Cardiac muscle cell (in vitro differentiated cells and primary cell): ENCODE measurements at places on chromosomes 3 and 15.

- DNase-seq: no peak
Measured at GRCh38 chr3:42713747-42714146, 11.1 kb upstream of the HHATL start.

DNA sequence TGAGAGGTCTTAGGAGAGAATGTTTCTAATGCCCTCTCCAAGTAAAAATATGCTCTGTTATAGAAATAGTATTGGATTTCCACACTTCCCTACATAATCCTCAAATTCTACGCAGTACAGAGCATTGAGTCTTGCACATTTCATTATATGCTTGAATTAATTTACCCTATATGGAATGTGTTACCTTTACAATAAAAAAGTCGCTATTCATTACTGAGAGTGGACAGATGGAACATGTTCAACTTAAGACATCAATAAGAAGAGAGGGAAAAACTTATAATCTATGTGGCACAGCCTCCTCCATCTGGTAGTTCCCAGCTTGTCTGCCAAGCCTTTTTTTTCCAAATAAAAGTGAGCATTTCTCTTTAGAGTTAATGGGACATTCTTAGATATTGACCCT, 417.9 kb downstream of the MECOM start:
- DNase-seq: no peak

DNA sequence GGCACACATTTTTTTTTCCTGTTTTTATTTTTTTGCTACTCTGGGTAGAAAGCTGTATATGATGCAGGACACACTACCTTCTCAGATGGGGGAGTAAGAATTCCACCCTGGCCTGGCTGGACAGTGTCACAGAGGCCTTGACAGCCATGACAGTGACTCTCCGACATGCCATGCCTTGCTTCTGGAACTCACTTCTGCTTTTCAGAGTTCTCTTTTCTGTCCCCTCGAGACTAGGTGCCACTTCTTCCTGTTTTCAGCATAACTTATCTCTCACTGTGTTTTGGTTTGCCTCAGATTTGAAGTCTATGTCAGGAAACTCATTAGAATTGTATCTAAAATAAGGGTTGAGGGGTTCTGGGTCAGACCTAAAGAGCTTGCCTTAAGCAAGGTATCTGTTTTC, 69.1 kb upstream of the SEC13 start:
- no peak for DNase-seq

- DNase-seq: peak; percentile 68
Measured at GRCh38 chr3:140942221-140943104, 827 bp downstream of the SLC25A36 start.

DNA sequence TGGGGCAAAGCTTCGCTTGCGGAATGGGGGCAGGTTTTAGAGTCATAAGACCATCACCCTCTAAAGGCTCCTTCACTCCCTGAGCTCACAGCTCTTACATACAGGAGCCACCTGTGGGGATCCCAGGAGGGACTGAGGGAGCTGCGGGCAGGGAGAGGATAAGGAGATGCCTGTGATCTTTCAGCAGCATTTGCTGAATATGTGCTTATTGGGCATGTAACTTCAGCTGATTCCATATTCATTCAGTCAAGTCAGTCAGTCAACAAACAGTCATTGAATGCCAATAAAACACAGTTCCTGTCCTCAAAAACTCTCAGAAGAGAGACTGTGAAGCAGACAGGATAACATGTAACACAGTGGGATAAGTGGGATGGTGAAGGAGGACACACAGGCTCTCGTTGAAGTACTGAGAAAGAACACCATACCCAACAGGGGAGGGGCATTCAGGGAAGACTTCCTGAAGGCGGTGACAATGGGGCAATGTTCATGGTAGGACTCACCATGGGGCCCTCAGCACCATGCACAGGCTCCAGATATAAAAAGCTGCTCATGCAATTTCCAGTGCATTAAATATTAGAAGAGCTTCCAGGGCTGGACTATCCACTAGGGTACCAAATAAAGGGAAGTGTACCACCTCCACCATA, 240.9 kb downstream of the UACA start:
- no peak for DNase-seq

- no peak for DNase-seq
Measured at GRCh38 chr3:149998946-149999345, 28.3 kb upstream of the PFN2 start.

DNA sequence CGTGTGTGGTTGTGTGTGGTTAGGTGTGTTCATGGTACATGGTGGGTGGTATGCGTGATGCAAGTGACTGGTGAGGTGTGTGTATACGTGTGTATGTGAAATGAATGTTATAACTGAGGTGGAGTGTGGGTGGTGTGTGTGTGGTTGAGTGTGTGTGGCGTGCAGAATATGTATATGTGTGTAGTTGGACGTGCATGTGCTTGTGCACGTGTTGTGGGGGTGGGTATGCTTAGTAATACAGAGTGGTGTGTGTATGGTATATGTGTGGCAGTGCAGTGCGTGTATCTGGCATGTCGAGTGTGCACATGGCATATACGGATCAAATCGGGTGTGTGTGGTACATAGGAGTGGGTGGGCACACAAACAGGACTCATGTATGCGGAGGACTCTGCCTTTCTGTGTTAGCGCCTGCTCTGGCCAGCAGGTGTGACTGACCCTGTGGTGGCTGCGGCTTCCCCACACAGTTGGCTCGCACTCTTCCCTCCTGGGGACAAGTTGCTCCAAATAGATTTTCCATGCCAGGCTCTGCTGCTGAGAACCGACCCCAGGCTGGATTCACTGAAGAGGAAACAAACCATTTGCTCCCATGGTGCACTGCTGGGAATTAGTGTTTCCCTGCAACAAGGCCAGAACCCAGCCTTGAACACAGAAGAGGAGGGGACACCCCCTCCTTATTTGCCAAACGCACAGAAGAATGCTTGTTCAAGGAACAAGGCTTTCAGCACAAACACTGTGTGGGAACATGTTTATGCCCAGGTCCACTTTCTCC, 1.2 kb upstream of the C3orf70 start:
- no peak for DNase-seq

- DNase-seq: peak; percentile 93
Measured at GRCh38 chr15:58447271-58448010, 15.7 kb downstream of the LIPC start.

DNA sequence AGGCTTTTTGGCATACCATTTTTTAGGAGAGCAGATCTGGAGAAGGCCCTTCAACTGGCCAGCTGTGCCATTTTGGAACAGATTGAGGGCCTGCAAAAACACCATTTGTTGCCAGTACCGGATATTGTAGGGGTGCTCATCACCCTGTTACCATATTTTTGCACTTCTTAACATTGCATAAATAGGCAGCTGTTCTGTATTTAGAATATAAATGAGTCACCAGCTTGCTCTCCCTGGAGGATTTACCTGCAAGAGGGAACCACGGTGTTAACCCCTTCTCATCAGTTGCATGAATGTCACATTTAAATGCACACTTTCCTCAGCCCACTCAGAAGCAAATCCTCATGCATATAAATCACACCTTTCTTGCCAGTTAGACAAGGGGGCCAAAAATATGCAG, 435.6 kb downstream of the ROBO2 start:
- no peak for DNase-seq

DNA sequence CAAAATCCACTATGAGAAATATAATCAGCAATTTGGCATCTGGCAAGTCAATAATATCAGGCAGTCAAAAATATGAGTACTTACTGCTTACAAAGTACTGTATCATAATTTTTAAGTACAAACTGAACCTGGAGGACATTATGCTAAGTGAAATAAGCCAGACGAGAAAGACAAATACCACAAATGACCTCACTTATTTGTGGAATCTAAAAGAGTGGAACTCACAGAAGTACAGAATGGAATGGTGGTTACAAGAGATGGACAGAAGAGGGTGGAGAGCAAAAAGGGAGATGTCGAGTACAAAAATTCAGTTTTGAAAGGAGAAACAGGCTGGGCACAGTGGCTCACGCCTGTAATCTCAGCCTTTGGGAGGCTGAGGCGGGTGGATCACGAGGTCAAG, 12.4 kb downstream of the PCYT1A start:
- no peak for DNase-seq

DNA sequence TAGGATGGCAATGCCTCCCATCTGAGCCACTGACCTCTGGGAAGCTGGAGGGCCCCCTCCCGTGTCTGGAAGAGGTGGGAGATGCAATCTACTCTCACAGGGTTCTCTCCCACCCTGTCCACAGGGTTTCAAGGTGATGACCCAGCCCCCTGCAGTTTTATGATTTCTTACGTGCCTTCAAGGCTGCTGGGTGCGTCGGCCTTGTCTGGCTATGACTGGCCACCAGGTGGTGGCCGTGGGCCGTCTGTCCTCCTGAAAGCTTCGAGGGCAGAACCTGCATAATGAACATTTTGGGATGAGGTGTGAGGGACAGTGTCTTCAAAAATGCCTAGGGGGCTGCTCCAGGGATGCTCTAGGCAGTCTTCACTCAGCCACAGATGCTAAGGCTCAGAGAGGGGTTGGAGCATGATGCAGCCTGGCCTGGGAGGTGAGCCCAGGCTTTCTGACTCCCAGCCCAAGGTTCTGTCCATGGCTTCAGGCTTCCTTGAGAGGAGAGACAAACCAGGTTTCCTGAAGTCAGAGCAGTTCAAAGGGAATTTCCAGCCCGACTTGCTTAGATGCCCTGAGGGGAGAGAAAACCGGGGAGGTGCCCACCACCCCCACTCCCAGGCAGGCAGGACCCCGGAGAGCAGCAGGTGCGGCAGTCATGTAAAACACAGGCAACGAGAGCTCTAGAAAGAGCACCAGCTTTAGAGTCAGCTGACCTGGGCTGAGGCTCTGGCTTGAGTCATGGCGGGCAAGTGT, 18.7 kb downstream of the ISG20 start:
- peak; percentile 71 for DNase-seq

DNA sequence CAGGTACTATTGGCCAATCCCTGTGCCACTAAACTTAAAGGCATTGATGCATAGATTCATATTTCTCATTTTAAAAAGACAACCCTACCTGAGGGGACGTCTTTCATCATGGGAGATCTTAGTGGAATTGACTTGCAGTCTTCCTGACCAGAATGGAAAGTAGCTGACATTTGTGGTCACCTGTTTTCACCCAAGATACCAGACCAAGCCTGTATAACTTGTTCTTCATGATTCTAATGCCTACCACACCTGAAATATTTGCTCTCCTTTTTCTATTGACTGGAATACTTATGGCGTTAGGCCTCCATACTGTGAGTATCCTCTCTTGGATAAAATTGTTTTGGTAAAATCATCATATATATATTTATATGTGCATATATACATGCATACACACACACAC, 54.7 kb upstream of the XCR1 start:
- no peak for DNase-seq

DNA sequence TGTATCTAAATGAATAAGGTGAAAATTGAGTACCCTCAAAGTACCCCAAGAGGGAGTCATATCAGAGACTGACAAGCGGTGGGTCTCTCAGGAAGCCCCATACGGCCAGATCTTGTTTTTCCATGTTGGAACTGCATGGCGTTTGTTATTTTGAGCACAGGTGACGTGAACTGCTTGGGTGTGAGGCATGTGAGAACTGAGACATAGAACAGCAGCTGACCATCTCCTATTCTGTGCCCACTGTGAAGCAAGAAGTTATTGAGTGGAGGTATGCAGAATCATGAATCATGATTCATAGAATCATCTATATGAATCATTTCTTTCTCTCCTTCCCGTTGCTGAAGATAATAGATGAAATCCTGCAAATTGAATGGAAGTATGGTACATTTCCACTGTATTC, 4.6 kb downstream of the VPS8 start:
- no peak for DNase-seq

DNA sequence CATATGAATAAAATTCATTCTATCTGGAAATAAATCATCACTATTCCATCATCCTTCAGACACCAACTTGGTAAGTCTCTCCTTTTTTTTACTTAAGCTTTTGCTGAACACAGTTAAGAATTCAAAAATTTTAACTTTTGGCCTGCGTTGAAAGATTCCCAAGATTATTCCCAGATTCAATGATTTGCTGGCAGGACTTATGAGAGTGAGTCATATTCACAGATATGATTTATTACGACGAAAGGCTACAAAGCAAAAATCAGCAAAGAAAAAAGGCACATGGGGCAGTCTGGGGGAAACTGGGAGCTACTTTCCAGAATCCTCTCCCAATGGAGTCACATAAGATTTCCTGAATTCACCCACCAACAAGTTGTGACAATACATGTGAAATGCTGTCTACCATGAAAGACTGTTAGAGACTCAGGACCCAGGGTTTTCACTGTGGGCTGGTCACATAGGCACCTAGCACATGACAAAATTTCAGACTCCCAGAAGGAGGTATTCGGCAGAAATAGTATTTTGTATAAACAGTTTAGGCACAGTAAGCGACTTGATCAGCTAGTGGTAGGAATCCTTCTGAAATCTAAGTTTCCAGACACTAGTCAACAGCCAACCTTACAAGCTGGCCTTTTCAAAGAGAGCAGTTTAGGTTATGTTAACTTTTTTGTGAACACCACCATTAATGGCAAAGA, 82.1 kb downstream of the DLG1 start:
- no peak for DNase-seq

GRCh38 chr3:154191520-154191919, 70.3 kb downstream of the ARHGEF26 start:
- no peak for DNase-seq

GRCh38 chr3:55434789-55435188, 52.3 kb downstream of the WNT5A start:
- peak; percentile 46 for DNase-seq

- DNase-seq: no peak
Measured at GRCh38 chr15:58282060-58282708, 144.0 kb downstream of the AQP9 start.

DNA sequence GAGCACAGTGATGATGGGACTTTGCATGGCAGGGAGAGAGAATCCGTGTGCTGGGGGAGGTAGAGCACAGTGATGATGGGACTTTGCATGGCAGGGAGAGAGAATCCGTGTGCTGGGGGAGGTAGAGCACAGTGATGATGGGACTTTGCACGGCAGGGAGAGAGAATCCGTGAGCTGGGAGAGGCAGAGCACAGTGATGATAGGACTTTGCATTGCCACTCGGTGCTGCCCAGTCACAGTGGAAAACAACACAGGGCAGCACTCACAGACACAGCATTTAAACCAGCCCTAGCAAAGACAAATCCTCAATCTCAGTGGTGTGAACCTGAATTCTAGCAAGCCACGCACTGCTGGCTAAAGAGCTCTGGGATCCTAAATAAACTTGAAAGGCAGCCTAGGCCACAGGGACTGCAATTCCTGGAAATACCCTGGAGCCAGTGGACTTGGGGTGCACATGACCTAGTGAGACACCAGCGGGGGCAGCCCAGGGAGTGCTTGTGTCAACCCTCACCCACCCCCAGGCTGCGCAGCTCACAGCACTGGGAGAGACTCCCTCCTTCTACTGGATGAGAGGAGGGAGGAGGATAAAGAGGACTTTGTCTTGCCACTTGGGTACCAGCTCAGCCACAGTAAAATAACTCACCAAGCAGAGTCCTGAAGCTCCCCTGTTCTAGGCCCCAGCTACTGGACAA, 23.4 kb upstream of the TNK2 start:
- no peak for DNase-seq

DNA sequence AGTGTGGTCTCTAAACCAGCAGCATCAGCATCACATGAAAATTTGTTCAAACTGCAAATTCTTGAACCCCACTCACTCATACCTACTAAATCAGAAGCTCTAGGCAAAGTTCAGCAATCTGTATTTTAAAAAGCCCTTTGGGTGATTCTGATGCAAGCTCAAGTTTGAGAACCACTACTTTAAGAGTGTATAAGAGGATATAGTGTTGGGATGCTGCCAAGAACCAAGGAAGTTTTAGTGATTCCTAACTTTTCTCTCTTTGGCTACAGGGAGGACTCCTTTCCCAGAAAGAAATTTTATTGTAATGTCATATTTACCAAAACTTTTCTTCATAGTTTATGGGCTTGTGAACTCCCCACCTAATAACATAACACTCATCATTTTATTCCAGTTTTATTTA, 422.2 kb downstream of the TBC1D5 start:
- peak; percentile 46 for DNase-seq

- peak; percentile 54 for DNase-seq
Measured at GRCh38 chr3:38655708-38656300, 6.3 kb upstream of the SCN5A start.
